ENCODE measurements at places on chromosomes 12 and 14.
A peak's percentile ranks its signal among the peaks of the same experiment; 100 is the strongest.

DNA sequence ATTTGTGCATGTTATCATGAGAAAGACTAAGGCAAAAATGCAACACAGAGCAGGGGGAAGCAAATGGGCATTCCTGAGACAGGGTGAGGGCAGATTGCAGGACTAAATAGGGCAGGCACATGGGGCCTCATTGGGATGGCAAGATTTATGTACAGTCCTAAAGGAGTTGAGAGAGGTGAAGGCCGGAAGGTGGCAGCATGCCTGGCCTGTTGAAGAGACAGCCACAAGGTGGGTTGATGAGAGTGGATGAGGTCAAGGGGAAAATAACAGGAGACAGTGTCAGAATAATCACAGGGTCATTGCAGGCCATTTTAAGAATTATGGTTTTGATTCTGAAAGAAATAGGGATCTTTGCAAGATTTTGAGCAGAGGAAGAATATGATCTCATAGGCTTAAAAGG lies 21.0 kb downstream of the PAH start:
- DNase-seq = no peak

DNA sequence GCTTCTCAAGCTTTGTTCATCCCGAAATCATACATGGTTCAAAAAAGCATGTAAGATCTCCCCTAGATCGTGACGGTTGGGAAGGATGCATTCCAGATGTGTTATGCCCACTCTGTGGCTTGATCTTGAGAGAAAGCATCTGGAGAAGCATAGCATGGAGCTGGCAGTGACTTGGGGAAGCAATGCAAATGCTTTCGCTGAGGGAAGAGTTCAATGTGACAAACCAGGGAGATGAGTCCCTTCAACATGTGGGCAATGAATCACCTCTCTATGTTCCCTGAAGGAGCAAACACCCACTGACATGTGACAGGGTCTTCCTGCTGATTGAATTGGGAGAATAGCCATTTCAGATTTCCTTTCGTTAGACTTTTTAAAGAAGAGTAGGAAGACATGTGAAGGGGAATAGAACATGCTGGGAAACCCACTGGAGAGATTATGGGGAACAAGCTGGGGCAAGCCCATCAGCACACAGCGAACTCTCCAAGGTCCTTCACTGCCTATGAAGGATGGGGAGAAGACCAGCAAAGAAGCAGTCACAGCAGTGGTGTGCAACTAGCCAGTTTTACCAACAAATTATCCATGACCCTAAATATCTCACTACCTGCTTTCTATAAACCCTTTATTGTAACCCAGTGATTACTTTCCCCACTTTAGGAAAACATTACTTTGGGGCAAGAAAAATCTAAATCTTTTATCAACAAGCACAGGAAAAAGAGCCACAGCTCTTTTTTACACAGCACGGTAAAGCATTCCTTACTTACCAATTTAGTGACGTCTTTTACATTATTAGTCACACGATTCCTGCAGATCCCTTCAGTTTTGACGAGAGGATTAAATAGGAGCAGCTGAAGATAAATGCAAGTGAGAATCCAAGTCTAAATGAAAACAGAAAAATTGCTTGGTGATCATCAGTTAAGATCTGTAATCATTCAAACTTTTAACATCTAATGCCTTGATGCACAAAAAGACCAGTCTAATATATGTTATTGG lies 35.0 kb downstream of the KITLG start:
- no peak for DNase-seq

- DNase-seq = no peak
Observed at GRCh38 chr14:88834883-88835431, 10.5 kb downstream of the TTC8 start.

- no peak for DNase-seq
Observed at GRCh38 chr14:28323366-28323765, 443.2 kb upstream of the FOXG1 start.

DNA sequence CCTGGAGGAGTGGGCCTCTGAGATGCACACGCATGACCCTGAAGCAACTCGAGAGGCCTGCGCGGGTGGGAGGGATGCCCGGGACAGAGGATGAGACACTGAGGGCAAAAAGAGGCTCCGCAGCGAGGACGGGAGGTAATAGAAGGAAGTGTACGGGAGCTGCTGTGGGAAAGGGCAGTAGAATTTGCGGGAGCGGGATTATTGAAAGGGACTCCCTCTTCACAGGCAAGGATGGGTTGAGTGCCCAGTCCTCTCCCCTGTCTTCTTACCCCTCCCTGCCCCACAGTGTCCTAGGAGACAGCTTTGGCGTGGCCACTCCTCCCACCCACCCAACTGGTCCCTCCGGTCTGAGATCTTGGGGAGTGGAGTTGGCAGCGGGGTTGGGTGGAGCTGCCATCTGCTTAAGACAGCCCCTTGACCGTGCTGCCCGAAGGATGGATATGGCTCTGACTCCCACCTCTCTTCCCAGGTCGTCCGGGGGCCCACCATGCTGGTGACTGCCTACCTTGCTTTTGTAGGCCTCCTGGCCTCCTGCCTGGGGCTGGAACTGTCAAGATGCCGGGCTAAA lies 15.7 kb upstream of the ESPL1 start:
- DNase-seq = no peak

DNA sequence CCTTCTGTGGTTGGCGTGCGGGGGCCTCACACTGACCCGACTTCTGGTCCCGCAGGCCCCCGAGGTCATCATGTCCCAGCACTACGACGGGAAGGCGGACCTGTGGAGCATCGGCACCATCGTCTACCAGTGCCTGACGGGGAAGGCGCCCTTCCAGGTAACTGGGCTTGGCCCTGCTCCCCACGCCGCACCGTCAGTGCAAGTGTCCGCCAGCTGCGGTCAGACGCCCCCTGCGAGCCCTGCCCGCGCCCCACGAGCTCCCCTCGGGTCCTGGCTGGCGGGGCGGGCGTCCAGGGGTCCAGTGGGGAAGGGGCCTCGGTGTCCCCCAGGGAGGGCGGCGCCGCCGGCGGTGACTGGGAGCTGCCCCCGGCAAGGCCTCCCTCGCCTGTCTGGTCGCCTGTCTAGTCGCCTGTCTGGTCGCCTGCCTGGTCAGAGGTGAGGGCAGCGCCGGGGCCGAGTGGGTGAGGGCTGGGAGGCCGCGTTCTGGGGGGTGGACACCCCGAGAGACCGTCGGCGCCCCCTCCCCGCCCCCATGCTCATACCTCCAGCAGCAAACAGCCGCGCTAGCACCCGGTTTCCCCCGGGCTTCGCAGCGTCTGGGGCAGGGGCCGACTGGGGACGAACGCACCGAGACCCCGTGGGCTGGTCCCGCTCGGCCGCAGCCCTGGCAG lies 14.8 kb downstream of the ULK1 start:
- no peak for DNase-seq

DNA sequence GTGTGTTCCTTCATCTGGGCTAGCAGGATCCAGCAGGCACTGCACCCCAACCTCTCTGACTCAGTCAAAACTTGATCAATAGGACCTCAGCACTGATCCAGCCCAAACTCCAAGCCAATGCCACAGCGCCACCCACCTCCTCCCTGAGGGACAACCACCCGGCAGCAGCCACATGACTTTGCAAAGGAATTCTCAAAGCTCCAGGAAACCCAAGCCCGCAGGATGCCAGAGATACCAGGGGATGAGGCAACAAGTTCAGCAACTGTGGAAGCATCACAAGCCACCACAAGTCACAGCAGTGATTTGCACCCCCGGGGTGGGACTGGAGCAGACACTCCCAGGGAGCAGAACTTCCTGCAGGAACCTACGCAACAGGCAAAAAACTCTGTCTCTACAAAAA lies 37.3 kb downstream of the ACTN1 start:
- no peak for DNase-seq

GRCh38 chr12:52916216-52916615 lies 11.3 kb upstream of the KRT8 start:
- DNase-seq = no peak

GRCh38 chr14:61222388-61222787 lies 58.8 kb downstream of the TMEM30B start:
- no peak for DNase-seq

DNA sequence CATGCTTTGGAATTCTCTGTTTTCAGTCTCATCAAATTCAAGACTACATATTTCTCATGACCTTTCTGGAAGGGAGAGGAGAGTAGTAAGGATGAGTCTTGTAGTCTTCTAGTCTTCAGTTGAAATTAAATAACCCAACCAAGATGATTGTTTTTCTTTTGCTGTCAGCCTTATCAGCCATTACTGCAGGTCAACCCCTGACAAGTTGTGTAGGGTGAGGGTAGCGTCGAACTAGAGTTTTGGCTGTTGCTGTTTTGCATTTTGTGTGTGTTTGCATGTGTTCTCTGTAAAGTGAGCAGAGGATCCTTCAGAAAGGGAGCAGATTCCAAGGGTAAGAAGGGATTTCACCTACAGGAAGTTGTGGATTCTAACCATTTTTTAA lies 28.4 kb downstream of the DIP2B start:
- DNase-seq = no peak

DNA sequence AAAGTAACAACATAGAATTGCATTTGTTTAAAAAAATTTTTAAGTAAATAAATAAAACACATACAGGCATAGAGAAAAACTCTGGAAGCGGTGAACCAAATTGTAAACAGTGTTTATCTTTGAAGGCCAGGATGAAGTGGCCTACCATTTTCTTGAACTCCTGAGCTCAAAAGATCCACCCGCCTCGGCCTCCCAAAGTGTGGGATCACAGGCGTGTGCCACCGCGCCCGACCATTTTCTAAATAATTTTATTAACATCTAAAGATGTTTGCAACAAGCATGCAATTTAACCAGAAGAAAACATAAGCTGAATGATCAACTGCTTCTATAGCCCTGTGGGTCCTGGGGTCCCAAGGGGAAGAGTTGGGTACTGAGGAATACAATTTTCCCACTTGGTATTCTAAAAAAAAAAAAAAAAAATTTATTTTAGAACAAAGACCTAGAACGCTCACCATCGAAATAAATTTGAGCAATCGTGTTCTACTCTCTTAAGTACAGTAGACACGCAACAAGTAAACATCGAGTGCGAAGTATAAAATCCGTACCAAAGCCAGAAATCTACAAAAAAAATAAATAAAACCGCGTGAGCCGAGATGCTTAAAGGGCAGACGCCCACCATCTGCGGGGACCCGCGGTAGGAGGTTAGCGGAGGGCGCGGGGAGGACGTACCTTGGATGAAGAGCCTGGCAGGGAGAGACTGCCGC lies 484 bp downstream of the MIS18BP1 start:
- DNase-seq = no peak

DNA sequence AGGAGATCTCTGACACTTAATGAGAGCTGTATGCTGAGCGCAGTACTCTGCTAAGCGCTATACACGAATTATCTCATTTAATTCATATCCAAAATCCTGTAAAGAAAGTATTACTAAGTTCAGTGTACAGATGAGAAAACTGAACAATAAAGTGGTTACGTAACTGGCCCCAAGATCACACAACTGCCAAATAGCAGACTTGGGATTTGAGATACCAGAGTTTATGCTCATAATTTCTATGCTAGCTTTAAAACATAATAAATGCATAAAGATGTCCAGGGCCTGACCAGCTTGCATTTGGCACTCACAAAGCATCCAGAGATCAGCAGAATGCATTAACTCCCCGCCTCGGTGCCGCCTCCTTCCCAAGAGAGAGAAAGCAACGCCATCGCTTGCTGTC lies 83.2 kb upstream of the PWP1 start:
- no peak for DNase-seq

DNA sequence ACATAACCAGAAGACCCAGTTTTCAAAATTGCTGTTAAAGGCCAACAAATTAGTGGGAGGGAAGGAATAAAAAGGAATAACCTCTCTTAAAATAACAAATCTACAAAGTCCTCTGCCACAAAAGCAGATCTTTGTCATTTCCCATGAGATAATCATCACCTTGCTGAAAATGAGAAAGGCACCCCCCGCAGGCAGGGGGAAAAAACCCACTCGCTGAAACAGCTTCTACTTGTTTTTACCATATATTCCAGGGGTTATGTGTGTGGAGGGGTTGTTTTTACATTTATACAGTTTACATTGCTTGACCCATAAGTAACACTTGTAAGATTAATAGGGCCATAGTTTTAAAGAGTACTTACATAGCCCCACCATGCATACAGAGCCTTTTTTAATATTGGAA lies 131.0 kb downstream of the PRICKLE1 start:
- DNase-seq = no peak

- no peak for DNase-seq
Observed at GRCh38 chr14:34007902-34008301, 57.0 kb upstream of the EGLN3 start.

- no peak for DNase-seq
Observed at GRCh38 chr12:106267535-106267934, 19.7 kb upstream of the CKAP4 start.

DNA sequence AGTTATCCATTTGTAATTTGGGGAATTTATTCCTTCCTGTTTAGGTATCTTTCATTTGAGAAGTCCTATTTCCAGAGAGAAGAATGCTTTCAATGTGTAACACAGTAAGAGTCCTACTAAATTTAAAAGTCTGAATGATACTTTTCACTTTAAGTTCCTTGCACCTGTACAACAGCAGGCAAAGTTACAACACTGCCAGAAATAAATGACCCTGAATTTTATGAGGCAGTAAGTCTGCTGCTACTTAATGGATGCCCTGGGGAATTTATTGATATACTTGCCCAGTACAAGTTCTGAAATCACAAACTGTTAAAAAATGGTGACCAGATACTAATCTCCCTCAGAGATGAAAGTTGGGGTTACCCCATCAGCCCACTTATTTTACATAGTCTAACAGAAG lies 53.1 kb downstream of the NTS start:
- no peak for DNase-seq

- DNase-seq = peak; percentile 31
Observed at GRCh38 chr14:65686761-65687160, 274.2 kb downstream of the FUT8 start.

- DNase-seq = no peak
Observed at GRCh38 chr12:131902332-131903241, 8.2 kb downstream of the ULK1 start.

- no peak for DNase-seq
Observed at GRCh38 chr14:72962829-72963312, 36.6 kb downstream of the DCAF4 start.

- no peak for DNase-seq
Observed at GRCh38 chr12:130240831-130241590, 78.7 kb downstream of the FZD10 start.

DNA sequence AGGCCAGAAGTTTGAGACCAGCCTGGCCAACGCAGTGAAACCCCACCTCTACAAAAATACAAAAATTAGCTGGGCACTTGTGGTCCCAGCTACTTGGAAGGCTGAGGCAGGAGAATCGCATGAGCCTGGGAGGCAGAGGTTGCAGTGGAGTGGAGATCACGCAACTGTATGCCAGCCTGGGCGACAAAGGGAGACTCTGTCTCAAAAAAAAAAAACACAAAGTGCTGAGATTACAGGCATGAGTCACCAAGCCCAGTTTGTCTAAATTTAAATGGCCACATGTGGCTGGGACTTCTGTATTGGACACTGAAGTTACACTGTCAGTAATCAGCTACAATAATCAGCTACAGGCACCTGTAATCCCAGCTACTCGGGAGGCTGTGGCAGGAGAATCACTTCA lies 100.9 kb upstream of the AEBP2 start:
- DNase-seq = no peak

- DNase-seq = no peak
Observed at GRCh38 chr12:100169345-100169744, 26.7 kb upstream of the BLTP3B start.

- DNase-seq = peak; percentile 77
Observed at GRCh38 chr12:122421821-122422729, at the start of gene CLIP1. TSS of gene CLIP1 (minus strand) at chr12:122422669. CDS start at chr12:122380452, 42,217 bp downstream.

Measured in GM13977 (cell line).